ENCODE measurements at places on chromosomes 13 and 19. TPM values are rescaled to one million over a fixed set of nuclear protein-coding genes. Genes with fewer than 3 reads are reported as not detected.

DNA sequence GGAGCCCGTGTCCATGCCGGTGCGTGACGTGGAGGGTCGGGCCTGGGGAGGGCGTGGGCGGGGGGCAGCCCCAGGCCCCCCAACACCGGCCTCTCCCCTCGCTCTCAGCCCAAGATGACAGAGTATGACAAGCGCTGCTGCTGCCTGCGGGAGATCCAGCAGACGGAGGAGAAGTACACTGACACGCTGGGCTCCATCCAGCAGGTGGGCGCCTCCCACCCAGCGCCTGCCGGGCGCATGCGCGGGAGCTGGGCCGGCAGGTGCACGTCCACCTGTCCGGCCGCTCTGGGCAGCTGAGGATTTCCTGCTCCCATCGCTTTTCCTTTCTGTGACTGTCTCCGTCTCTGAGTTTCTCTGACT is 49.8 kb downstream of the VAV1 start:
- H3K4me3 ChIP-seq: no peak overlapping the region
- H3K27me3 ChIP-seq: no peaks in the 10 kb centered on the region
- no peak for DNase-seq
- H3K36me3 ChIP-seq: no peaks in the 10 kb centered on the region

BCKDHA gene
- 84.1 TPM for total RNA-seq

- no peaks in the 10 kb centered on the region for H3K36me3 ChIP-seq
- no peak overlapping the region for H3K27ac ChIP-seq
- H3K4me1 ChIP-seq: no peaks in the 10 kb centered on the region
- no peak overlapping the region for H3K4me3 ChIP-seq
- H3K27me3 ChIP-seq: no peaks in the 10 kb centered on the region
Measured at GRCh38 chr13:71659404-71659803, 207.6 kb downstream of the DACH1 start.

PDE4C gene
- total RNA-seq: not detected

DNA sequence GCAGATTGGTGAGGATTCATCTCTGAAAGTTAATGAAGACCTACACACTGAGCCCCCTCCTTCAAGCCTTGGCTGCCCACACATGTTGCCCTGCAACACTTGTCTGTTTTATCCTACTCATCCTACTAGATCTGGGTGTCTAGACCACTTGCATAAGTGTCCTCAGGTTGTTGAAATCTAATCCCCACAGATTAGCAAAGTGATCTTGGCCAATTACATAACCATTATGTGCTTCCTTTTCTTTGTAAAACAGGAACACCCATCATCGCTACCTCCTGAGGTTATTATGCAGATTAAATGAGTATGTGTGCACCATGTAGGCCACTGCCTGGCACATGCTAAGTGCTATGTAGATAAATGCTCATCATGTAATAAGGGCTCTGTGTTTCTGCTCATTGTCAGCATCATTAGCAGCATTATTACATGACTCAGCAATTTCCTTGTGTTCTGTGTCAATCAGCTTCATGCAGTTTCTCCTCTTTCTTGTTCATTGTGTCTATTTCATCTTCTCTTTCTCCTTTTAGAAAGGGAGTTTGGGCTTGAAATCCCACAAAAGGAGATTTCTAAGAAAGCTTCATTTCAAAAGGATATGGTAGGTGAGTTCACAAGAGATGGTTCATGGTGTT is 15.1 kb downstream of the ZNF175 start:
- DNase-seq: no peak
- H3K27me3 ChIP-seq: no peaks in the 10 kb centered on the region
- no peak overlapping the region for H3K4me3 ChIP-seq
- H3K36me3 ChIP-seq: peaks cover 34% of the 10 kb centered on the region

DNA sequence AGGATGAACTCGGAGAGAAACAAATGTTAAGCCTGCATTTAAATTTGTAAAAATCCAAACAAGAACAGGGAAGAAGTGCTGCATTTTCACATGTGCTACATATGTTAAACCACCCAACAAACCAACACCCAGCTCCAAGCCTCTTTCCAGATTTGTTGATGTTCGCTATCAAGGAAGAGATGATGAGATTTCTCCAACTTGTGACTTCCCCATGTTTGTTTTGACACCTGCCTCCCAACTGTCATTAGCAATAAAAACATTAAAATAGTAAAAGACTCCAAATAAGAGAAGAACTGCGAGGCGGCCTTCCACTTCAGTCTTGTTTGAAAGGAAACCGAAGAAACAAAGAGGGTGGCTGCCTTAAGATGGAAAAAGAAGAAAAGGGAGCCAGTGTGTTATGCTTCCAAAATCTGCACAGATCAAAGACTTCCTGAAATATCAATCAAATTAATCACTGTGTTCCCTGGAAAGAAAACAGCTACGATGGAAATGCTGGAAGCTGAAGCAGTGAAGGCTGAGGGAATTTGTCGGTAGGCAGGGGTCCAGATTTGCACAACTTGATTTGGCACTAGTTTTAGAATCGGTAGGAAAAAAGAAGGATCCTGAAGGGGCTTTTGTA is 14.0 kb upstream of the GGACT start:
- H3K27me3 ChIP-seq: no peaks in the 10 kb centered on the region
- H3K36me3 ChIP-seq: no peaks in the 10 kb centered on the region
- DNase-seq: no peak
- no peaks in the 10 kb centered on the region for H3K4me1 ChIP-seq

GRCh38 chr13:59363313-59363712 is 800.4 kb downstream of the DIAPH3 start:
- DNase-seq: no peak
- H3K36me3 ChIP-seq: no peaks in the 10 kb centered on the region

DNA sequence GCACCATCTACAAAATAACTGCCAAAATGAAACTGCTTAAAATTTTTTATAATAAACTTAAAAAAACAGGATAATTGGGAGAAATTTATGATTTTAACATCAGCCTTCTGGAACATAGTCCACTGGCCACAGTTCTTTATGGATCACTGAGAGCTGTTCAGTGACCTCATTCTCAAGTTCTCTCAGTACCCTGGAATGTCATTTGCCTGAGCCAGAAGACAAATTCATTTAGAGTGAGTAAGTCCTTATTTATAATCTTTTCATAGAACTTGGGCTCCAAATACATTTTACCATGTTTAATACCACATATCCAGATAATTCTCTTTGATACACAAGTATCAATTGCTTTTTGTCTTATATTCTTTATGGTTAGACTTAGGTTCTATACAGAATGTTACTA is 87.6 kb downstream of the CAB39L start:
- no peak for DNase-seq
- no peaks in the 10 kb centered on the region for H3K27me3 ChIP-seq
- H3K27ac ChIP-seq: peak overlapping the region; percentile 23
- H3K4me1 ChIP-seq: peaks cover 3% of the 10 kb centered on the region
- H3K36me3 ChIP-seq: no peaks in the 10 kb centered on the region
- no peak overlapping the region for H3K4me3 ChIP-seq

DNA sequence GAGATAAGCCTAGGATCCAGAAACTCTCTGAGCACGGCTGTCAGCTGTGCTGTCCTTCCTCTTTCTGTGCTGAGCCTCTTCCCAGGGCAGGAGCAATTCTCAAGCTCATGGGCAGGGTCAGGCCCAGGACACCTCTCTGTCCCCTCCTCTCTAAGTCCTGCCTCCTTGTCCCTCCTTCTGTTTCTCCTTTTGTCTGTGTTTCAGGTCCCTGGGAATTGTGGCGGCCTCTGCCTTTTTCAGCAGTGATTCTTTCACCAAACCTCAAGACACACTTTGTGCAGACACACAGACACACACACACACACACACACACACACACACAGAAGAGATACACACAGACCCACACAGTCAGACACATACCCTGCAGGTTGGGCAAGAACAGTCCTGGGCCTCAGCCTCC is at the start of gene PSG1:
Gene PSG1 (minus strand): TSS at position 101 of the 400 bp plus-strand sequence. CDS start 132 bp downstream, outside the sequence.
- H3K27ac ChIP-seq: no peak within 1 kb of the TSS
- no peaks in the 10 kb centered on the region for H3K36me3 ChIP-seq
- peaks cover 3% of the 10 kb centered on the region for H3K4me1 ChIP-seq
- no peak for DNase-seq
- H3K27me3 ChIP-seq: no peaks in the 10 kb centered on the region

DNA sequence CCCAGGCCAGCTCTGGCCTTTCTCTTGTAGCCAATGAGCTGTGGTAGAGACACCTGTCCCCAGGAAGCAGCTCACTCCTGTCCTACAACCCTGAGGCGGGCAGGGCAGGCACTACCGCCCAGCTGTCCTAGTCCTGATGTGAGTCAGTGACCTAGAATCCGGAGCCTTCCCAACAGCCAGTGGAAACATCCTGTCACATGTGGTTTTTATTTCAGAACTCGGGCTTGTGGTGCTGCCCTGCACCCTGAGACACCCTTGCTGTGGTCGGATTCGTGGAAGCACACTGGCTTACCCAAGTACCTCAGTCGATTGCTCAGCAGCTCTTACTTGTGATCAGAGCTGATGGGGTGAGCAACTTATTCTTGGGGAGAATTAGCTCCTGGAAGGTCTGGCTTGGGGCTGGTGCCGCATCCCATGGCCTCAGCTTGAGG is 83.6 kb upstream of the ARHGEF7 start:
- DNase-seq: no peak
- no peaks in the 10 kb centered on the region for H3K36me3 ChIP-seq
- H3K27ac ChIP-seq: no peak overlapping the region
- H3K27me3 ChIP-seq: no peaks in the 10 kb centered on the region
- H3K4me1 ChIP-seq: no peaks in the 10 kb centered on the region

SLC5A5 gene
- total RNA-seq: 3.6 TPM
